ENCODE measurements at places on chromosomes 3 and 15. TPM values are rescaled to one million over a fixed set of nuclear protein-coding genes. Genes with fewer than 3 reads are reported as not detected.

The SLC15A2 gene
- 0.40 TPM for total RNA-seq

- no peak for DNase-seq
Measured at GRCh38 chr3:129122412-129123011, 908 bp upstream of the RAB43 start.

DNA sequence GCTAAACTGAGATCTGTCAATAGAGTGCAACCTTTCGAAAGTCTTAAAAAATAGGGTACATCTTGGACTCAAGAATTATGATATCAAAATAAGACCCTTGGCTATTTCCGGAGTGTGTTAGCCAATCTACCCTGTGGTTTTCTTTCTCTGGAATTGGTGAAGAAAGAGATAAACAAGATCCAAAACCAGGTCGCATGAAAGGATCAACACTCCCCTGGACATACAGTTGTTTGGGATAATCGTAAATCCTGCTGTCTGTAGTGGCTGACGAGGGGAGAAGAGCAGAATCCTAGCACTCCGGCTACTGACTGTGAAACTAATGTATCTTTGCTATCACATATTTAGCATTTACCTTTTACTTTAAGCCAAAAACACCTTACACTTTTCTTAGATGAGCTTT is 30.9 kb downstream of the FNDC3B start:
- DNase-seq, result no peak

DNA sequence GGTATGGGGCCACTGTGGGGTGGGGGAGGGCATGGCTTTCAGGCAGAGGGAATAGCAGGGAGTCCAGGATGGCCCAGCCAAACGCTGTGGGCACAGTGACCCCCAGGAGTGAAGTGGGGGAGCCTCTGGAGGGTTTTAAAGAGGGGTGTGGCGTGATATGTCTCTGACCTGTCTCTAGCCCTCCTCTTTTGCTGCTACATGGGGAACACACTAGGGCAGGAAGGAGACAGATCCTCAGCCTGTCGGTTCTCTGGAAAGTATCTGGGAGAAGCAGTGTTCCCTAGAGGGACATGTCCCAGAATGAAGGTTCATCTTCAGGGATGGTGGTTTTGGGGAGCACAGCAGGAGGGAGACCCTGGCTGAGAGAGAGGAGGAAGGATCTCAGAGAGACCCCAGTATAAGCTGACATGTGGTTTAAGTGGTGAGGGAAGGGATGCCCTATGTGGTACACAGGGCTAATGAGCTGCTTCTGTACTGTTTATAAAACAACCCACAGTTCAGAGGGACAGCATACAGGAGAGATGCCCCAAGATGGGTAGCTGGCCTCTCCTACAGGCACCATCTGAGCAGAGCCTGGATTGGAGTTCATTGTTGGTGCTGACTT is 37.7 kb downstream of the TRIM71 start:
- no peak for DNase-seq

- no peak for DNase-seq
Measured at GRCh38 chr15:39880718-39881387, 39.2 kb downstream of the GPR176 start.

The ATP8B4 gene
- not detected for total RNA-seq

DNA sequence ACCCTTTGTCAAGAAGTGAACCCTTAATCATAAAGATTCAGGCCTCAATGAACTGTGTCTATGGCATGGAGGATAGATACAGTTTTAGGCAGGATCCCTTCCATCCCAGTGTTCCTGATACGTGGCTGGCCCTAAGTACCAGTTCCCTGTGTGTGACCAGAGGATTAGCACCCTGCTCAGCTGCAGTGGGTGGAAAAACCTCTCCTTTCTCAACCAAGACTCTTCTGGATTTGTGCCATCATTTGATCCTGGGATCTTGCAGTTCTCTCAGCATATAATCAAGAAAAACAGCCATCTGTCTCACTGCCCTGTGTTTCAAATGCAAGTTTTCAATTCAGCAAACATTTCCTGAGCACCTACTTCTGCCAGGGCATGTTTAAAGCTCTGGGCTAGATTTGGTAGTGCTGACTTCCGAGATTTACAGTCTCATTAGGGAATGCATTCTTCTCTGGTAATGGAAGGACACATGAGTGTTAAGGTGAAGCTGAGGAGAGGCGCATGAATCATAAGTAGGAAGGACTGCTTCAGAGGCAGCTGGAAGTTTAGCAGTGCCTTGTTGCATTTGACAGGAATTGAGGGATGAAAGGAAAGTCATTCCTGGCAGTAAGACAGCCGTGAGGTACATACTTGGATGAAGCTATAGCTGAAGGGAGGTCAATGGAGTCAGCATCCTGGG is 388.3 kb downstream of the MFSD1 start:
- no peak for DNase-seq

The SETMAR gene
- total RNA-seq, result 19.5 TPM

The FXR1 gene
- 114 TPM for total RNA-seq

The DGKG gene
- total RNA-seq, result 1.0 TPM

DNA sequence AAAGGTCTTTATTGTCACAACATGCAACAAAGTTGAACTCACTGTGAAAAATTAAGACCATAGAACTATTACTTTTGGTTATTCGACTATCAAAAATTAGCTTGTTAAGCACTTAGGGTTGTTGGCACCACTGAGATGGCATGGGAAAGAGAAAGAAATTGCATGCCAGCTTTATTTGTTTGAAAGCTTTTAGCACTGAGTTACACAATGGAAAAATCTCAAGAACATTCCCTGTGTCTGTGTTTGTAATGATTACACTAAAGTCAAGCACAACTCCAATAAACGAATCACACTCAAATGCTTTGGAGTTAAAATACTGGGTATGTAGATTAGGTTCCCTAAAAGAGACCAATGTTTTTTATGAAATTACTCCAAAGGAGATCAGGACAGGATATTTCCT is 158.6 kb upstream of the COL8A1 start:
- no peak for DNase-seq
